Stimulated activated CD4-positive, alpha-beta T cell treated with anti-CD3 and anti-CD28 coated beads, Interleukin-2, amount 100 ng/mL, for 4 hours (primary cell): ENCODE measurements at places on chromosomes 2 and 18.

GRCh38 chr2:66445925-66446871 is 11.3 kb downstream of the MEIS1 start:
- no peak for DNase-seq

- no peak for DNase-seq
These were observed 99.4 kb downstream of the NEDD4L start for GRCh38 chr18:58143386-58143785.

GRCh38 chr18:12015416-12016062 is 34.2 kb downstream of the IMPA2 start:
- no peak for DNase-seq

DNA sequence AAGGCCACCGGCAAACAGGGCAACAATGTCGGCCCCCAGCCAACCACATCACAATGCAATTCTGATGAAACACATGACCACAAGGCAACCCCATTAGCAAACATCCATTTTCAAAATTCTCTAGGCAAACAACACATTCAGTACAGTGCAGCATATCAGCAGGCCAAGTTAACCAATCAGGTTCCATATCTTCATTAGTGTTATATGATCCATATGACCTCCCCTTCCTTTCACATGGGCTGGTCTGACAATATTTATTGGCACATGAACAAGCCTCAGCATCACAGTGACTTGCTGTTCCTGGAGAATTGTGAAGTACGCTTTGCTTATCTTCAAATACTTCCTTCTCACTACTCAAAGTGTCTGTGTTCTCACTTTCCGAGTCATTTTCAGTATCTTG is 19.8 kb downstream of the RNF103 start:
- no peak for DNase-seq

DNA sequence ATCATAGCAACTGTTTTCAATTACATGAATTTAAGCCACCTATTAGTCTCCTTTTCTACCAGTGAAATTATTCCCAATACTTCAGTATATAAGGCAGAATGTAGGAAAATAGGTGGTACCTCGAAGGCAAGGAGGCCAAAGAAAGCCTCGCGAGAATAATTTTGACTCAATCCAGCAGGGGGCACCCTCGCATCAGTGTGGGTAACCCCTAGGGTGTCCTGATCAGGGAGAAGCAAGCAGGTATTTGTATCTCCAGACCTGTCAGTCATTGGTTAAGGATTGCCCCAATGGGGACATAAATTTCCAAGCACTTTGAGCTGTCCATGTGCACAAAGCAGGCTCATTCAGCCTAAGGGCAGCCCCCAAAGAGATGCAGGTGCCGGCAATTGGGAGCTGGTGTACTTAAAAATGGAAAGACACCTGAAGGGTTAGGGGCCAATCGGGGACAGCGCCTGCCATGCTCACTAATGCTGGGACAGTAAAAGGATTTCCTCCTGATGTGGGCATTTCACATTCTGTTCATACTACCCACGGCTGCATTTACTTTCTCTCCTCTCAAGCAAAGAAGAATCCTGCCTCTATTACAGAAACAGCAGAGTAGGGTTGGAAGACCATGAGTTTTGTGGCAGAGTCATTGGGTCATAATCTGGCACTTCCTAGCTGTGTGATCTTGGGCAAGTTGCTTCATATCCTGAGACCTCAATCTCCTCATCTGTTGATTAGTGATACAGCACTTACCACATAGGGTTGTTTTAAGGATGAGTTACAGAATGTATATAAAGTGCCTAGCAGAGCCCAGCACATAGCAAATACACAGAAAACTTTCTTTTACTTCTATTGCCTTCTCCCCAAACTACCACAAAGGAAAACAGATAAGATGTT is 136.1 kb downstream of the ICOS start:
- peak; percentile 36 for DNase-seq

DNA sequence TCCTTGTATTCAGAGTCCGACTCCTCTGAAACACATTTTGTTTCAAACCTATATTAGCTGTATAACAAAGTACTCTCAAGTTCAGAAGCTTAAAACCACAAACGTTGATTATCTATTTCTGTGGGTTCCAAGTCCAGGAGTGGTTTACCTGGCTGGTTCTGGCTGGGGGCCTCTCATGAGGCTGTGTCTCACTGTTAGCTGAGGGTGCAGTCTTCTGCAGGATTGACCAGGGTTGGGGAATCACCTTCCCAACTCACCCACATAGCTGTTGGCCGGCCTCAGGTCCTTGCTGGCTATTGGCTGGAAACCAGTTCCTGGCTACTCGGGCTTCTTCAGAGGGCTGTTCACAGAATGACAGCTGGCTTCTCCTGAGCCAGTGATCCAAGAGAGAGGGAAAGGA is 18.0 kb upstream of the ATIC start:
- no peak for DNase-seq

- DNase-seq, result no peak
These were observed 82.6 kb downstream of the PKP4 start for GRCh38 chr2:158539176-158540005.

GRCh38 chr2:231235217-231235616 is 36.8 kb downstream of the ARMC9 start:
- DNase-seq, result no peak

DNA sequence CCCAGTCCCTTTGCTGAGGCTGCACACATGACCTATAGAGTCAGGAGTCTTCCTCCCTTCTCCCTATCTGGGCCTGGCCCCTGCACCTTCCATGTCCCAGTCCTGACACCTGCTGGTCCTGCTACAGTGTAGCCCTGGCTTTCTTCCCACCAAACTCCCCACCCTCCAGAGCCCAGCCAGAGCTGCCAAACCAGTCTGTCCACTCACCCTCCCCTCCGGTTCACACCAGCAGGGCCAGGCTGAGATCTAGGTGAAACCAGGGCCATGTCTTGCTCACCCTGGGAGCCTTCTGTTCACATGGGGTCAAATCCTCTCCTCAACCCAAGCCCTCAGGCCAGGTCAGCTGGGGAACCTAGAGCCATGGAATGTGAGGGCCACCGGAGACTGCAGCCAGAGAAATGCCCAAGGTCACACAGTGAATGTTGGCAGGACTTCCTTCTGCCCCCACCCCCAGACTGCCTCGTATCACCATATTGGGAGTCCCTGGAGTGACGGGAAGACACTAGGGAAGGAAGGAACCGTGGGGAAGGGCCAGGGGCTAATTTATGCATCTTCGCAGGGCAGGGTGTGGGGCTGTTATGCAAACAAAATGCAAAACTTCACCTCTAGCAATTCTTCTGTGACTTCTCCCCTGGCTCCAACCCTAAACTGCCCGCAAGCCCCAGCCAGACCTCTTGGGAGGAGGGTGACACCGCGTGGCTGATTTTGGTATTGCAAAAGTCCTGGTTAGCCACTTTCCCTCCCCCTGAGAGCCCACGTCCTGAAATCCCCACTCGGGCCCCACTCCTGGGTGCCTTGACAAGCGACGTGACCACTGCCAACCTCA is 14.6 kb downstream of the TNS1 start:
- peak; percentile 41 for DNase-seq
